Vein endothelial cell (primary cell): ENCODE measurements at places on chromosomes 3 and 15. TPM values are rescaled to one million over a fixed set of nuclear protein-coding genes. Genes with fewer than 3 reads are reported as not detected.

The TMEM266 gene
- total RNA-seq: under 0.01 TPM in 1 of 2 replicates, not detected in the other

The DZIP1L gene
- 3.9 and 8.0 TPM in 2 replicates for total RNA-seq

The ADAMTS7 gene
- 40.9 and 43.8 TPM in 2 replicates for total RNA-seq

The TMEM39A gene
- 44.1 and 46.0 TPM in 2 replicates for total RNA-seq

The PCSK6 gene
- total RNA-seq: 1.6 and 3.3 TPM in 2 replicates

The BCHE gene
- 3.8 and 11.1 TPM in 2 replicates for total RNA-seq

The CCK gene
- not detected in 2 replicates for total RNA-seq

The GPR62 gene
- under 0.01 and 0.10 TPM in 2 replicates for total RNA-seq
